CD8-positive, alpha-beta T cell (primary cell): ENCODE measurements at places on chromosomes 11 and 22.

DNA sequence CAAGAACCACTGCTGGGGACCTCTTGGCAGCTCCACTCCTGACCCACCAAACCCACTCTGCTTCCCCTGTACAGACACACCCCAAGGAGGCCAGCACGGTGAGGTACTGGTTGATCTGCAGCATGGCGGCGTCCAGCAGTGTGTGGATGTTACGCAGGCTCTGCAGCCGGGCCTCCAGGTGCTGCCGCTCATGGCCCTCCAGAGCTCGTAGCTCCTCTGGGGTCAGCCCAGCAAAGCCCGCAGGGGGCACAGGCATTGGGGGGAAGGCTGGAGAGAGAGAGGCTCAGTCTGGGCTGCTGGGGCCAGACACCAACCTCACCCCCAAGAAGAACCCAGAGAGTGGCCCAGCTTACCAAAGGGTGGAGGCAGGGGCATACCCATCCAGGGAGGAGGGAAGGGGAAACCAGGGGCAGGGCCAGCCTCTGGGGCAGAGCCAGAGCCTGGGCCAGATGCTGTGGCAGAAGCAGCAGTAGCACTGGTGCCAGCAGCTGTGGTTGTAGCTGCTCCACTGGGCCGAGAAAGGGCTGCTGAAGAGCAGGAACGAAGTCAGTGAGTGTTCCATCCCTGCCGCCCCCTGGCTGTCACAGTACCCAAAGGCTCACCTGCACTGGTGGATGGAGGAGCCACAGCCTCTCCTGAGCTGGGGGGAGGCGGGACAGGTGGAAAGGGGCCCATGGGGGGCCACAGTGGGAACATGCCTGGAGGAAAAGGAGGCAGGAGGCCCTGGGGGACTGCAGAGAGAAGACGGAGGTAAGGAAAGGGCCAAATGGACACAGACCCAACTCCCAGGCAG is 4.5 kb downstream of the SYVN1 start:
- DNase-seq, result no peak

DNA sequence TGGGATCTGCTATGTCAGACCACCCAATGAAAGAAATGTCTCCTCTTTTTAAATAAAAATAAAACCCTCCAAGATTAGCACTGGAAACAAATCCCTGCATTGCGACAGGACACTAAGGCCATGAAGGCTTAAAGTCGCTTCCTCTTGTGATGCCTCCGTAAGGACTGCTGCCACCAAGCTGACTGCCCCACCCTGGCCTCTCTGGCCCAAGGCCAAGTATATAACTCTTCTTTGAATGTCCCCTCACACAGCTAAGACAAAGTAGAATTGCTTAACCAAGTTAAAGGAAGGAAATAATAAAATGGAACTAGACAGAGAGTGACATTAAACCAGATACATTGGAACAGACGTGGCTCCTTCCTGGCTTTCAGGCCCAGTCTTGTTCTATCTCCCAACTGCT is 7.5 kb upstream of the NRGN start:
- no peak for DNase-seq

- peak; percentile 26 for DNase-seq
Observed at GRCh38 chr22:35352214-35353111, 28.4 kb upstream of the HMOX1 start.

GRCh38 chr22:31556627-31557203 is 60.4 kb downstream of the SFI1 start:
- no peak for DNase-seq

DNA sequence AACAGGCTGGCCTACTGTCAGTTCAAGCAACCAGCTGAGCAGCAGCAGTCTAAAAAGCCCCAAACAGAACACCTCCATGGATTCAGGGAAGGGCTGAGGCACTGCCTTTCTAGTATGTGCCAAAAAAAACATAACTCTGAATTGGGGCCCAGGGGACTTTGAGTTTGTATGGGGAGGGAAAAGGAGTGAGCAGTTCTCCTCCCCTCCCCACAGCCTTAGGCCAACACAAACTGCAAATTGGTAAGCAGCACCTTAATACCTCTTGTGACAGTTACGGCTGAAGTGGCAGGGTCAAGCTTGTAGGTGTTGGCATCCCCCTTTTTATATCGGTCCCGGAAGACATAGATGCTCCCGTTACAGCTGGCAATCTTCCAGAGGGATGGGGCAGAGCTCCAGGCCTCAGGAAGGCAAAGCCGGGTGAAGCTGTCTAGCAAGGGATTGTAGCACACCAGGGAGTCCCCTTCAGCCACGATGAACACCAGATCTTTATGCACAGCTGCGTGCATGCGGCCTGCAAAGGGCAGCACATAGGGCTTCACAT is 6.0 kb downstream of the KBTBD4 start:
- DNase-seq, result no peak
